ENCODE measurements at places on chromosomes 1 and 21. TPM values are rescaled to one million over a fixed set of nuclear protein-coding genes. Genes with fewer than 3 reads are reported as not detected.

Gene F5
- 4.8 TPM for total RNA-seq

DNA sequence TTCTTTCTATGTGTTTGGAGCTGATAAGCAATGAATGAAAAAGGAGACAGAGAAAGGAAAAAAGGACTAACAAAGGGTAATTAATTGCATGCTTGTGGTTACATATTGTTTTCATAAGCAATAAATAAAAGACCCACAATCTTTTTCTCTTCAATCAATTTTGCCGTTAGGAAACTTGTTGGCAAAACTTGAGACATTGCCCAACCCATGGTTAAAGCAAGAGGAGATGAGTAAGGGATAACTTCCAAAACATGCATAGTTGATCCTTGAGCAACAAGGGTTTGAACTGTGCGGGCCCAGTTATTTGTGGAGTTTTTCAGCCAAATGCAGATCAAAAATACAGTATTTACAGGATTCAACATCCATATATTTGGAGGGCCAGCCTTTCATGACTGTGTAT, 572.4 kb downstream of the AMY1C start:
- DNase-seq, result no peak

Gene NBPF4
- total RNA-seq, result not detected

- DNase-seq, result no peak
Measured at GRCh38 chr1:82499022-82499421, 698.3 kb downstream of the ADGRL2 start.

Gene PLCH2
- not detected for total RNA-seq

Gene EPS8L3
- 22.3 TPM for total RNA-seq

- DNase-seq, result no peak
Measured at GRCh38 chr1:235161685-235162327, 756 bp upstream of the RBM34 start.

Gene DIO1
- not detected for total RNA-seq

Gene BATF3
- total RNA-seq, result not detected

DNA sequence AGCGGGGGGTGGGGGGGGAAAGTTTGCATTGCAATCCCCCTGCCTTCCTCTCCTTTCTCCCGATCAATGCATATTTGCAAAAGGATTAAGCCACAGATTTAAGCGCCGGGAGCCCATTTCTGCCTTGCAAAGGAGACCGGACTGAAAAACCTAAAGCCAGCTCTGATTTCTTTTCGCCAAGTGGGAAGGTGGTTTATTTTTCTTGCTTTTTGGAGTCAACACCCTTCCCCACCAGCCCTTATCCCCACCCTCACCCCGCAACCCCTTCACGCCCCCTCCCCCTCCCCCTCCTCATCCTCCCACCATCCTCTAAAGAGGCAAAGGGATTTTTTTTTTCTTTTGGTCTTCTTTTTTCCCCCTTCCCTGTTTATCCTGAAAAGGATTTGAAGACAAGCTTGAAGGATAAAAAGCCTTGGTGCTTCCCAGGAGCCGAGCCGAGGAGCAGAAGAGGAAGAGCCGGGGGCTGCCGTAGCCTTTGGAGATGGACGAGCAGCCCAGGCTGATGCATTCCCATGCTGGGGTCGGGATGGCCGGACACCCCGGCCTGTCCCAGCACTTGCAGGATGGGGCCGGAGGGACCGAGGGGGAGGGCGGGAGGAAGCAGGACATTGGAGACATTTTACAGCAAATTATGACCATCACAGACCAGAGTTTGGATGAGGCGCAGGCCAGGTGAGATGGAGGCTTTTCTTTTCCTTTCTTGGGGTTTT, 513 bp downstream of the PBX1 start:
- DNase-seq, result peak; percentile 73

DNA sequence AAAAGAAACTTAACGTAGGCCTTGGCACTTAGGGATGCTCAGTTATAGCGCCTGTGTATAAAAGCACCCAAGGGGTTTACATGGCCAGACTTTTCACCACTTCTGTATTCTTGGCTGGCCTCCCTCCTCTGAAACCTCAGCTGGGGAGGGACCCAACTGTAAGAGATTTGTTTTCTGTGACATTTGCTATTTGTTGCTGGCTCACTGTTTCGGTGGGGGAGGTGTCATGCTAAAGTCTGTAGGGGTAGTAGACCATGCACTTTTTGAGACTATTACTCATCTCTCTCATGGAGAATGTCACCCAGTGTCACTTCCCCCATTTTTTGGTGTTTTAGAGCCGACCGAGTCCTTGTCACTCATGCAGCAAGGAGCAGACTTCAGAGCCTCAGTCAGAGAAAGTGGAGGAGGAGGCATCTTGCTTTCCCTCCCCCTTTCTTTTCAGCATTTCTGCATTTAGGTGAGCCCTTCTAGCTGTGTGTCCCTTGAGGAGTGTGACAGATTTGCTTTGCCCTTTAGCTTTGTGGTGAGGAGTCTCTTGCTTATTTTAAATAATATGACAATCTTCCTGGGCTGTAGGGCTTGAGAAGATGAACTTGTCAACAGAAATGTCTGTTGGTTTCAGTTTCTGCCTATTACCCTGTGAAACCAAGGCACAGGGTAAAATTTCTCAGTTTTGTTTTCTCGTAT, 160.1 kb downstream of the FASLG start:
- DNase-seq, result peak; percentile 49

GRCh38 chr1:27650539-27651175, 15.7 kb upstream of the FGR start:
- no peak for DNase-seq

Gene C8A
- not detected for total RNA-seq

Gene DHDDS
- total RNA-seq, result 63.6 TPM

DNA sequence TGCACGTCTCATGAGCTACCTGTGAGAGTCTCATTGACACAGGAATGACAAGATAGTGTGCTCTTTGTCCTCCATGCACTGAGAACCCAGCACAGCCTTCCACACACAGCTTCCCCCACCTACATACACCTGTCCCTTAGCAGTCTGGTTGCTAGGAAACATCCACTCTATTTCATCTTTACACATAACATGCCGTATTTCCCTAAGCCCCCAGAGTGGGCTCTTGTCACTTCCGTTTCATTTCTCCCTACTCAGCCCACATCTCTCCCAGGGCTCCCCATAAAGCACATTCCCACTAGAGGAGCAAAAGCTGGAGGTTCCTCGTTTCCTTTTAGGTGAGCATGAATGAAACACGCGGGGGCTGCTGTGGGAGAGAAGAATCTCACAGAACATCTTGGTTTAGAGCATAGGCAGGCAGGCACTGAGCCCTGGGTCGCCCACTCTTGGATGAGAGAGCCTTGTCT, 137.1 kb downstream of the ETS2 start:
- DNase-seq, result no peak

DNA sequence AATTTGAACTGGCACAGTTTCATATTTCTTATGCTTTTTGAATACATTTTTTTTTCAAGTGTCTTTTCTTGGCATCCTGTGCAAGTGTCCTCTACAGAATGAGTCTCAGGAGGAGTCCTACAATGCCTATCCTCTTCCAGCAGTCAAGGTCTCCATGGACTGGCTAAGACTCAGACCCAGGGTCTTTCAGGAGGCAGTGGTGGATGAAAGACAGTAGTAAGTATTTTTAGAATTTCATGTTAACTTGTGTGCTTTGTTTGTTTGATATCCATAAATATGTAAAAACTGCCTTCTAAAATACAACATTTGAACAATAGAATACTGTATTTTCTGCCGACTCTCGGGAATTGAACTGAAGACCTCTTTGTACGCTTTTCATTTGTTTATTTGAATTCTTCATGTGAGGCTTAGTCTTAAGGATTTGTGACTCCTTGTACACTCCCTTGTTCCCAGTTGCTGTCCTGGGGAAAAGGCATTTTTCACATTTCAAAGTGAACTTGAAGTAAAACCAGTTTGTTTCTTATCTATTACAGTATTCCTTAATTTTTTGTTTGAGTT, 56.6 kb downstream of the NCF2 start:
- DNase-seq, result no peak

- DNase-seq, result no peak
Measured at GRCh38 chr21:28132713-28133112, 860.0 kb downstream of the LTN1 start.

DNA sequence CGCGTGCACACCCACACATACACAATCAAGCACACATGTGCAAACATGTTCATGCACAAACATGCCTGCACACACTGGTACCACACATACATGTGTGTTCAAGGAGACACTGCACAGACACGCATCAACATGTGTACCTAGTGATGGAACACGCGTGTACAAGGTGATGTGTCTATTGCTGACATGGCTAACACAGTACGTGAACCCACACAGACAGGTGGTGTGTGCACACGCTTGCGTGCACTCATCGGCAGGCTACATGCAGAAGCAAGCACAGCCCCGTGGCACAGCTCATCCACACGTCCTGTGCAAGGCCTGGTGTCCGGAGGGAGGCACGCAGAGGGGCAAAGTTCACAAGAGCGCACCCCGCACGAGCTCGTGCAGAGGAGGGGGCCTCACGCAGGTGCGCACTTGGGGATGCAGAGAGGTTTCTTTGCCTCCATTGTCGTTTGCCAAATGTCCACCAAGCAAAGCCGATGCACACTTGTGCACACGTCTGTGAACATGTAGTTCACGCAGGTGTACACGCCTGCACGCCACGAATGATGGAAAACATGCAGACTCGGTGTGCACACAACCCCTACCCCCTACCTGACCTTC, 969 bp downstream of the ACAP3 start:
- DNase-seq, result peak; percentile 55

Gene NPL
- 5.5 TPM for total RNA-seq

DNA sequence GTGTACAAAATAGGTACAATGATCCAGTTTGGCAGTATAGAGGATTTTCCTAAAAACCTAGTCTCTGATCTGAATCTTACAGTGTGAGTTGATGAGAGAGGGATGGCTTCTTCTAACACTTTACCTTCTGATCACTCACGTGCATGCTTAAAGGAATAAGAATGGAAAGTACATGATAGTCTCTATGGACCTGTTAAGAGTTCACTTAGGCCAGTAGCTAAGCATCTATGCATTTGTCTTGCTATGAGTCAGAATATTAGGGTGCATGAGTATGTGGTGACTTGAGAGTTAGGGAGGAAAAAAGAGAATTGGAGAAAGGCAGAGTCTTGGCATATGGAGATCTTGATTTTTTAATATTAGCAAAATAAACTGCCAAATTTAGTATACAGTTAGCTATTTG, 206.3 kb downstream of the COL11A1 start:
- DNase-seq, result no peak

GRCh38 chr1:224621813-224622682, 5.9 kb downstream of the CNIH3 start:
- DNase-seq, result no peak

GRCh38 chr1:205208811-205209210, 2.7 kb downstream of the DSTYK start:
- no peak for DNase-seq

- DNase-seq, result no peak
Measured at GRCh38 chr1:25716320-25716719, 83.7 kb upstream of the SELENON start.

DNA sequence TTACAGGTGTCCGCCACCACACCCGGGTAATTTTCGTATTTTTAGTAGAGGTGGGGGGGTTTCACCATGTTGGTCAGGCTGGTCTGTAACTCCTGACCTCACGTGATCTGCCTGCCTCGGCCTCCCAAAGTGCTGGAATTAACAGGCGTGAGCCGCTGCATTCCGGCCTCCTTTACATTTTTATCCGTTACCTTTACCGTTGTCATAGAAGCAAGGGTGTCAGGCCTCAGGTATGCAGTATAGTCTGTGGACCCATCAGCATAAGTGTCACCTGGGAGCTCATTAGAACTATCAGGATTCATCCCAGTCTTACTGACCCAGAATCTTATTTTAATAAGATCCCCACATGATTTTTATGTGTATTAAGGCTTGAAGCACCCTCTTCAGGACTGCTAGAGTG, 5.4 kb downstream of the CDC42 start:
- no peak for DNase-seq

Gene FNDC5
- total RNA-seq, result 21.0 TPM

DNA sequence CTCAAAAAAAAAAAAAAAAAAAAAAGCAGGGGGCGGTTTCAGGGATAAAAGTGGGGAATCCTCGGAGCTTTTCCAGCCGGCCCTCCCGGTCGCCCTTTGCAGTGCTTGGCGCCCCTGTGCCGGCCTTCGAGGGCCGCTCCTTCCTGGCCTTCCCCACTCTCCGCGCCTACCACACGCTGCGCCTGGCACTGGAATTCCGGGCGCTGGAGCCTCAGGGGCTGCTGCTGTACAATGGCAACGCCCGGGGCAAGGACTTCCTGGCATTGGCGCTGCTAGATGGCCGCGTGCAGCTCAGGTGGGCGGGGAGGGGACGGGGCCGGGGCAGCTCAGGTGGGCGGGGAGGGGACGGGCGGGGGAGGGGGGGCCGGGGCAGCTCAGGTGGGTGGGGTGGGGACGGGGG, 25.3 kb downstream of the RNF223 start:
- no peak for DNase-seq

Gene HES2
- 231 TPM for total RNA-seq

DNA sequence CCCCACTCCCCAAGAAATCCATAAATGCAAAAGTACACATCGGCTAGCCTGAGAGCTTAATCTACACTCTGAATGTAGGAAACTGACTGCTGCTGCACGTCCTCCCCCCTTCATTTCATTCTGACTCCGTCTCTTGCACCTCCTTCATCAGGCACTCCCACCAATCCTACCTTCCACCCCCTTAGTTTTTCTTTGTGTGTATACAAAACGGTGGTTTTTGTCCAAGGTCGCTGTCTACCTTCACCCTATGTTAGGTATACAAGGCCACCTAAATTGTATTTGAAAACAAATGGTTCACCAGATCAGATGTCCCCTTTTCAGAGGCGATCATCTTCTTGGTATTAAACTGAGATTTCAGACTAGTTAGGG, 1.9 kb downstream of the WDR26 start:
- no peak for DNase-seq

Gene TTLL7
- total RNA-seq, result 1.4 TPM

DNA sequence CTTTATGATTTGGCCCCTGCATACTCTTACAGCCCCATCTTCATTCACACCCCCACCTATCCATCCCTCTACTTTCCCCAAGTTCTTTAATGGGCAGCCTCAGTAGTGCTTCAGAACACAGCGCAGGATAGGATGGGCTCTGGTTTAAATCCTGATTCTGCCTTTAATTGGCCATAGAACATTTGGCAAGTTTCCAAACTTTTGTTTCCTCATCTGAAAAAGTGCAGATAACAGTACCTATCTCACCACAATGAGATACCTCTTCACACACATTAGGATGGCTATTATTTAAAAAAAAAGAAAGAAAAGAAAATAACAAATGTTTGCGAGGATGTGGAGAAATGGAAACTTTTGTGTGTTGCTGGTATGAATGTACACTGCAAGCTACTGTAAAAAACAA, 142.5 kb upstream of the VANGL1 start:
- no peak for DNase-seq

Gene OR2L13
- total RNA-seq, result not detected

GRCh38 chr1:7644961-7645750, 125.9 kb upstream of the VAMP3 start:
- DNase-seq, result peak; percentile 88

Gene FBXO2
- 2.5 TPM for total RNA-seq

DNA sequence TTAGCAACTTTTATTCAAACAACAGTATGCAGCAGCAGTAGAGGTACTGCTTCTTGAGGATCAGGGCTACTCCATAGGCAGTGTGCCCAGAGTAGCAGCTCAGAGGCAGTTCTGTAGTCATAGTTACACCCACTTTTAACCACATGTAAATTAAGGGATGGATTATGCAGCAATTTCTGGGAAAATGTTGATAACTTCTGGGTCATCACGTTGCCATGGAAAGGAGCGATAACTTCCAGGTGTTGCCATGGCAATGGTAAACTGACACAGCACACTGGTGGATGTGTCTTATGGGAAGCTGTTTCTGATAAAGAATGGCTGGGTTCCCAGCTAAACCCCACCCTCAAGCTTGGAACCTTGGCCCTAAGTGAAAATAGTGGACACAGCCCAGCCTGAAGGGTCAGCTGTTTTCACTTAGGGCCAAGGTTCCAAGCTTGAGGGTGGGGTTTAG, 29.0 kb upstream of the PLA2G2A start:
- DNase-seq, result peak; percentile 52

Measured in stomach (tissue), 19 donors.